ENCODE measurements at places on chromosomes 1 and 21.

- DNase-seq, result no peak
Observed at GRCh38 chr1:63537940-63538339, 14.6 kb downstream of the EFCAB7 start.

GRCh38 chr1:17675744-17676143, 79.4 kb upstream of the ACTL8 start:
- DNase-seq, result no peak

DNA sequence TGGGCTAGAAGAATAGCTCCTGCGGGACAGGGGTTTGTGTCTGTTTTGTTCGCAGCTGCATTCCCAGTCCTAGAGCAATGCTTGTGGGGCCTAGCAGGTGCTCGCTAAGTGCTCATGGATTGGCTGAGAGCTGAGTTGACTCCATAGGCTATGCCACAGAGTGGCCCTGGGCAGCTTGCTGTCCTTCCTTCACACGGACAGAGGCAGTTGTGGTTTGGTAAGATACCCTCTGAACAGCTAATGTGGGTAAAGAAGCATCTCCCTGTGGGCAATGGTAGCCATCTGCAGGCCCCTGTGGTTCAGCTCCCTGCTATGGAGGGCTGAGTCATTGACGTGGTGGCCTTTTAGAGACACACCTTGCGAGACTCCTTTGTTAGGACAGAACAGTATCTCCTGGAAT, 23.5 kb upstream of the LBR start:
- no peak for DNase-seq

GRCh38 chr1:183903101-183903500, 98.2 kb downstream of the RGL1 start:
- no peak for DNase-seq

DNA sequence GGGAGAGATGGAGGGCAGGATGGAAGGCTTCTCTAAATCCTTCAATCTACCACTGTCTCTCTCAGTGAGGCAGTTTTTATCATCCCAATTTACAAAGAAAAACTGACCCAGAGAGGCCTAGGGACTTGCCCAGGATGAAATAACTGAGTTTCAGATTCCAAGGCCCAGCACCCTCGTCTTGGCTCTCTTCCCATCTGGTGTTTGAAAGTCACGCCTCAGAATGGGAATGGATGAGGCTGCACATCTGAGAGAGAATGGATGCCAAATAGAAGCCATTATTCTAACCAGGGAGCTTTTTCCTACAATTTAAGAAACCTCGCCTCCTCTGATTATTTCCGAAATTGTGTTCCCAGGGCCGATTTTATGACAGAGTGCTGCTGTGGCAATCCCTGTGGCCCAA, 10.6 kb upstream of the KCNN3 start:
- DNase-seq, result no peak

DNA sequence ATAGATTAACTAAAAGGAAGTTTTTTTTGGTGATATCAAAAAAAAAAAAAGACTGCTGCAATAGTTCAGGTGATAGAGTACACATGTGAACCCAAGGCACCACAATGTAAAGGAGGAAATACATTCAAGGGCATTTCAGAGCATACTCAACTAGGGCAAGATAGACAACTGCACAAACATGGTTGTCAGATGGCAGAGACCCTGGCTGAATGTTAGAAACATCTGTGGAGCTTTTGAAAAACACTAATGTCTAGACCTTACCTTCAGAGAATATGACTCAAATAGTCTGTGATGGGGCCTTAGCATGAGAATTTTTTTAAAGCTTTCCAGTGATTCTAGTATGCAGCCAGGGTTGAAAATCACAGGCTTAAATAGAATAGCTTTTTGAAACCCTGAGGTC, 173.6 kb downstream of the VAV3 start:
- DNase-seq, result no peak
